ENCODE measurements at places on chromosomes 4 and X.

DNA sequence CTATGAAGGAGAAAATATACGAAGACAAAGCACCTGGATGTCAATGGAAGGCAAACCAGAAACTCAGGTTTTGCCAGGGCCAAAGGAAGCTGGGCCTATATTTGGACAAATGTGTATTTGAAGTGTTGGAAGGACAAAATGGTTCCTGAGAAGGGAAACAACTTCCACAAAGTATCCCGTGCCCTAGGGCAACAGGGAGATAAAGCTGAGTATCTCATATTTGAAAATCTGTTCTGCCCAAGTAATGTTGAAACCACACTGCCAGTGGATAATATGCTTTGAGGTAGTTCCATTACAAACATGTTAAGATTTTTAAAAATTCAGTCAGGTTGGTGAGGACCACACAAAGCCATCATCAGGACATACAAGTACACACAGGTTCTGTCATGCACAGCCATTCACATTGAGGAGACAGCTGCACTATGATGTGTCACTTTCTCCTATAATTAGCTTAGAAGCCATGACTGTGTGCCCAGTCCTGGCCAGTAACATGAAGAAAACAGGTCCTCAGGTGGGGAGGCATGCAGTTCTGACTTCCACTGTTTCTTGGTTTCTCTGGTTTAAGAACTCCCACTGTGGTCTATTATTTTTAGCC, 116.4 kb downstream of the PWWP3B start:
- no peak for DNase-seq

- DNase-seq = no peak
Measured at GRCh38 chr4:75786526-75786925, 62.1 kb downstream of the USO1 start.

DNA sequence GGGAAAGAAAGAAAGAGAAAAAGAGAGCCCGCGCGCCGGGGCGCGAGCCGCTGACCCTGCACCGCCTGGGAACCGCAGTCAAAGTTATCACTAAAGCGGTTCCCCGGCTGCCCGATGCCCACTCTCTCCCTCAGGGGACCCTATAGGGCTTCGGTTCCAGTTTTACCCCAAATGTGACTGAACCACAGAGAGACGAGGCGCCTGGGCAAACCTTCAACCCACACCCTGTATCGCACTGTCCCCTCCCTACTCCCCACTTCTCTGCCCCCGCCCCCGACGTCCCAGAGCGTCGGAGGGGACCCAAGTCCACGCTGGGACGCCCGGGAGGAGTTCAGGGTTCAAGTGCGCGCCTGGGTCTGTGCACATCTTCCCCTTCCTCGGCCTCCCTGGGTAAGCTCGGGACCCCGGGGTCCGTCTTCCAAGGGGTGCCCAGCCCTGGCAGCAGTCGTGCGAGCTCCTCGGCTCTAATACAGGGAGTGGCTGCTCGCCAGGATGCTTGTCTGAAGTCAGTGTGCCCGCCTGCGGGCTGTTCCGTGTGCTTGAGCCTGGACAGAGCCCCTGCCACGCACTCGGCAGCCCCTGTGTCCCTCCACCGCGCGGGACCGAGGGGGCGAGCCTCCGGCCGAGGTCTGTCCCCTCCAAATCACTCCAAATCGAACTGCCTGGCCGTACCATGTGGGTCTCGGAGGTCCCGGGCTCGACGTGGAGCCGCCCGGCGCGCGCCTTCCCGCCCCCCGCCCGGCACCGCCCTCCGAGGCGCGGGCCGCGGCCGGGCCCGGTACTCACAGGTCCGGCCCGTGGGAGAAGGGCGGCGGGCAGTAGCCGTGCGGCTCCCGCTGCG, 960 bp downstream of the TRPC3 start:
- DNase-seq = peak; percentile 11

DNA sequence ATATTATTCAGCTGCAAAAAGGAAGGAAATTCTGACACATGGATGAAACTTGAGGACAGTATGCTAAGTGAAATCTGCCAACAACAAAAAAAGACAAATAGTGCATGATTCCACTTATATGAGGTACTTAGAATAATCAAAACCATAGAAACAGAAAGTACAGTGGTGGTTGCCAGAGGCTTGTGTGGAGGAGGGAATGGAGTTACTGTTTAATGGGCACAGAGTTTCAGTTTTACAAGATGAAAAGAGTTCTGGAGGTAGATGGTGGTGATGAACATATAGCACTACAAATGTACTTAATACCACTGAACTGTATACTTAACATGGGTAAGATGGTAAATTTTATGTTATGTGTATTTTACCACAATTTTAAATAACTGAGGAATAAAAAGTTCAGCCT, 212.0 kb upstream of the KLF3 start:
- no peak for DNase-seq

GRCh38 chrX:129318375-129318774, 204.9 kb downstream of the SMARCA1 start:
- peak; percentile 17 for DNase-seq

GRCh38 chrX:38347136-38347535, 5.3 kb upstream of the OTC start:
- peak; percentile 72 for DNase-seq

DNA sequence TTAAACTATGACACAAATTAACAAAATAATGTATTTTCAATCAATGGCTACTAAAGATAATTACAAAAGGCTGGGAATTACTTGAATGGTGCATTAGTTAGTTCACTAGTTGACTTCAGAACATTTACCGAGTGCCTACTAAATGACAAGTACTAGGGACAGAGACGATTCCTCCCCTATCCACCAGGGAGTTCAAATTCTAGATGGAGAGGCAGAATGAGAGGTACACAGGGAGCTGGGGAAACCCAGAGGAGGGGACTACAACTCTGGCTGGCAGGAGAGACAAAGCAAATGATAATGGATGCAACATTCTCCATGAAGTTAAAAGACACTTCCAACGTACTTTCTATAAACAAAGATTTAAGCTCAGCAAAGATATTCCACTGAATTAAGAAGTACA, 43.1 kb upstream of the MCF2 start:
- DNase-seq = no peak

DNA sequence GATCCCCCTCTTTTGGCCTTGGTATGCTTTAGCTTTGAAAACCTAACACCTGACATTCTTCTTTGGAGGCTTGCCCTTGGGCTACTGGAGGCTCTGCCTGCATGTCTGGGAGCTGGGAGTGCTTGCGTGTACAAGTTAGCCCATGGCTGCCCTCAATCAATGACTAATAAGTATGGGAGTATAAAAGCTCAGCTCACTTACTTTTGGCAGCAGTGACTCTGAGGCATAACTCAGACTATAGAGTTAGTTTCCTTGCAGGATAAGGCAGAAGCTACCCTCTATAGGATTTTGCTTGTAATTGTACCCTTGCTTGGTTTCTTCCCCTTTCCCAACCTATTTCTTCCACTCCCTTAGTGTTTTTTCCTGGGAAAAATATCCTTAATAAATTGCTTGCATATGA, 247.9 kb downstream of the PPP1R2C start:
- peak; percentile 79 for DNase-seq

- DNase-seq = no peak
Measured at GRCh38 chrX:106341823-106342222, 173.7 kb downstream of the PWWP3B start.

GRCh38 chr4:13797061-13797460, 169.5 kb upstream of the BOD1L1 start:
- DNase-seq = no peak

- peak; percentile 16 for DNase-seq
Measured at GRCh38 chr4:40811956-40812355, 62.2 kb downstream of the NSUN7 start.

GRCh38 chrX:65900850-65901844, 138.7 kb downstream of the VSIG4 start:
- DNase-seq = no peak

DNA sequence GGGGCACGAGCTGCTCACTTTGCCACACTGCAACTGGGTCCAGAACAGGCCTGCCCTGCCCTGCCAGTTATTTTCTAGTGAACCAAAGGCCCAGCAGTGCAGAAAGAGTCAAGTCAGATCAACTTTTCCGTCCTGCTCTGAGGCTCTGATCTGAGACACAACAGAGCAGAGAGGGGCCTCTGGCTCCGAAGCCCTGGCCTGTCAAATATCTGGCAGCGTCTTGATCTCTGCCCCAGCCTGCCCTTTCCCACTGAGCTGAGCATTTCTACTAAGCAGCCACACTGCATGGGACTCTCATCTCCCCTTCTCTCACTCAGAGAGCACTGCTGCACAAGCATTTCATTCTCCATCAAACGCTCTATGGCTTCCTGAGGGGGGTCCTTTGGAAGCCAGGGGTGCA, 11.8 kb downstream of the IGFBP7 start:
- DNase-seq = no peak

- DNase-seq = peak; percentile 11
Measured at GRCh38 chr4:48290146-48290772, 20.6 kb upstream of the TEC start.

DNA sequence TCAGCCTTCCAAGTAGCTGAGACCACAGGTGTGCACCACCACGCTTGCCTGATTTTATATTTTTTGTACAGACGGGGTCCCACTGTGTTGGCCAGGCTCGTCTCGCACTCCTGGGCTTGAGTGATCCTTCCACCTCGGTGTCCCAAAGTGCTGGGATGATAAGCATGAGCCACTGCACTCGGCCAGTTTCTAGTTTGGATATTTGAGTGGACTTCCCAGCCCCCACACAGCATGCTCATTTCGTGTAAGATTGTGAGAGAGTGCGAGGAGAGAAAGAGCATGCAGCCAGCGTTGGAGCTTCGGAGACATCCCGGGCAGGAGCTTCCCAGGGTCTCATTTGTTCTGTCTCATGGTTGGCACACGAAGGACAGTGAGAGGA, 31.8 kb downstream of the ARSD start:
- DNase-seq = no peak

All from AG10803 (cell line).